ENCODE measurements at places on chromosomes 2 and 18. TPM values are rescaled to one million over a fixed set of nuclear protein-coding genes. Genes with fewer than 3 reads are reported as not detected.

DNA sequence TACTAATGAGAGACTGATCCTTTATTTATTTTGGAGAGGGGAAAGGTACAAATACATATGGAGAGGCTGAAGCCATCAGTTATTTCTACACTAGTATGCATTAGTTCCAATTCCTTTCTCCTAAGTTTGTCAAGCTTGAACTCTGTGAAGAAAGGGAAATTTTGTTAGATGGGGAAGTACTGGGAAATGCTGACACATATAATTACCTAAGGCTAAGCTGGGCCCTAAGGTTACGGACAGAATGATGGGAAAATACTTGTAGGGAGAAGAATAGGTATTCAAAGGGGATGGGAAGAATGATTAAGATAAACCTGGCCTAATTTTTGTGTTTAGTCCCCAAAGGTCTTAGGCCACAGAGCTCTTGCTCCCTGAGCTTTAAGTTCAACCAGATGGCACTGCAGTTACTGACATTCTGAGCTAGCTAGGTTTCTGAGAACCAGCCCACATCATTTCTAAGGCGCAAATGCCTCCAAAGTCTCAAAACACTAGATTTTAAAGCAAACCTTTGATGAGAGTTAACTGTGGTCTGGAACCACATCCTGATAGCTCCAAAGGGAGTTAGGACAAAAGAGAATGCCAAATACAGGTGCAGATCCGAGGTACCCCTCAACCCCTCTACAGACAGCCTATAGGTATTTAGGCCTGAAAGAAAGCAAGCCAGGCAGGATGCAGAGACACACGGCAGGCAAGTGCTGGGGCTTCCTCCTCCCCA lies 2.7 kb downstream of the TMEM163 start:
- H3K27me3 ChIP-seq, result peaks cover 95% of the 10 kb centered on the region
- peaks cover 18% of the 10 kb centered on the region for H3K4me1 ChIP-seq
- DNase-seq, result no peak
- H3K36me3 ChIP-seq, result no peaks in the 10 kb centered on the region
- no peak overlapping the region for H3K27ac ChIP-seq

DNA sequence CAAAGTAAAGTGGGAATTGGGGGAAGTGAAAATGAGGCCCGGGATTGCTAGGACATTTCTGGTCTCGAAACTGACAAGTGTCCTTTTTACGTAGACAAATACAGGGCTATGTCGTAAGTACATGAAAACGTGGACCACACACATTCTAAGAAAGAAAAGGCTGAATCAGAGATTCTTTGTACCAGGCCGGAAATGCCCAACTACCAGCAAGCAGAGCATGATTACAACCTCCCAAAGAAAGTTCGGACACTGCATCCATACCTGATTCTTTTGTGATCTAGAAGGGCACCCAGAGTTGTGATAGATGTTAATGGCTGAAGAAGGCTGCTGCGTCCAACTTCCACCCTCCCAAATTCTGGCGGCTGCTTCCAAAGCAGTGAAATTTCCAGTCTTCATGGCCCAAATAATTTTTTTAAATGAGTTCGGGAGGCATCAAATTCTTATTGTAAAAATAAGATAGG lies 1.7 kb downstream of the RBMS1 start:
- peak overlapping the region; percentile 98 for H3K27ac ChIP-seq

GRCh38 chr2:212384027-212384426 lies 154.6 kb downstream of the ERBB4 start:
- H3K27me3 ChIP-seq, result no peaks in the 10 kb centered on the region
- no peak overlapping the region for H3K27ac ChIP-seq
- no peaks in the 10 kb centered on the region for H3K36me3 ChIP-seq
- no peak overlapping the region for H3K4me3 ChIP-seq
- no peaks in the 10 kb centered on the region for H3K4me1 ChIP-seq

DNA sequence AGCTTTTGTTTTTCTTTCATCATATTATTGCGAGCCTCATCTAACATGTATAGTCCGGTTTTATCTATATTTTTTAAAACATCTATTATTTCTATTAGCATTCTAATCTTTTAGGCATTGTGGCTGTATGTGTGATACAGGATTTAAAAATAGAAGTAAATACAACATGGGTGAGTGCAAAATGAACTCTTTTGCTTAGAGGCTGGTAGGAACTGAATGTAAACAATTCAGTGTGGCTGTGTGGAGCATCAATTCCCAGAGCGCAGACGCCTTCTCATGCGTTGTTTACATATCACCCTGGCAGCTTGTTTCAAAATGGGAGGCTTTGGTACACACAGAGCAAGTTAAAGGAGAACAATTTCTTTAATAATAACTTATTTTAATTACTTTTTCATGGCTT lies 836 bp downstream of the DTNA start:
- peaks cover 58% of the 10 kb centered on the region for H3K4me1 ChIP-seq
- H3K27me3 ChIP-seq, result no peaks in the 10 kb centered on the region
- H3K36me3 ChIP-seq, result no peaks in the 10 kb centered on the region
- no peak for DNase-seq
- peak overlapping the region; percentile 54 for H3K4me3 ChIP-seq
- H3K27ac ChIP-seq, result peak overlapping the region; percentile 84

- no peak overlapping the region for H3K4me3 ChIP-seq
- no peaks in the 10 kb centered on the region for H3K36me3 ChIP-seq
- peaks cover 69% of the 10 kb centered on the region for H3K4me1 ChIP-seq
These were observed 43.4 kb downstream of the CERS6 start for GRCh38 chr2:168499500-168499899.

GRCh38 chr2:216082117-216082711 lies 495 bp downstream of the TMEM169 start:
- no peaks in the 10 kb centered on the region for H3K36me3 ChIP-seq
- no peaks in the 10 kb centered on the region for H3K27me3 ChIP-seq
- H3K27ac ChIP-seq, result peak overlapping the region; percentile 45
- peaks cover 19% of the 10 kb centered on the region for H3K4me1 ChIP-seq
- DNase-seq, result no peak
- H3K4me3 ChIP-seq, result peak overlapping the region; percentile 75

- H3K4me3 ChIP-seq, result no peak overlapping the region
- H3K27me3 ChIP-seq, result no peaks in the 10 kb centered on the region
- H3K27ac ChIP-seq, result no peak overlapping the region
These were observed 25.0 kb upstream of the MSGN1 start for GRCh38 chr2:17791121-17791816.

- H3K4me1 ChIP-seq, result no peaks in the 10 kb centered on the region
- H3K4me3 ChIP-seq, result no peak overlapping the region
- H3K27ac ChIP-seq, result no peak overlapping the region
- no peaks in the 10 kb centered on the region for H3K36me3 ChIP-seq
These were observed 590.3 kb upstream of the CHAC2 start for GRCh38 chr2:53177327-53177726.

DNA sequence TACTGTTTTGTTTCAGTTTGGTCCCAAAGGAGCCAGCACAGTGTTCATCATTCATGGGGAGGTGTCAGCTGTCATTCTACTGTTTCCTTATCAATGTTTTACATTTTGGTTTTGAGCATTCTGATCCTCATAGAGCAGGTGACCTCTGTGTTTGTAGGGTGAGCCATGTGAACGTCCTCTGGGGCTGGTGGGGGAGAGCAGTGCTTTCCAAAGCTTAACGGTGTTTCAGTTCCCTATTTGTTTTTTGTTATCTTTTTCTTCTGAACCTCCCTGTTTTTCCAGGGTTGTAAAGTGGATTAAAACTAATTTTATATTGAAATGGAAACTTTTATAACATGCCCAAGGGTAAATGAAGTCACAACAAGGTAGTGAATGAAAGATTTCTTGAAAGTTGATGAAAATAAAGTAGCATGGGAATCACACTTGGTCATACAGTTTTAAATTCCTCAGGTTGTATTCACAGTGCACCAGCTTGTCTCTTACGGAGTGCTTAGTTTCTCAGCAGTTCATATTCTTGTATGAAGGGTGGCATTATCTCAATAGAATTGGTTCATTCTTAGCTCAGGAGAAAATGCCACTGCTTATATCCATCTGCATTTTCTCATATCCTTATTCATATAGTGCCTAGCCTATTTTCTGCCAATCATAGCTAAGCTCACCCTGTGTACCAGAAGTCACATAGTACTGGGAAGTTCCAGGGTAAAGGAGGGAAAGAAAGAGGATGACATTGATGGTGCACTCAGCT lies 54.5 kb downstream of the MAP4K4 start:
- H3K27me3 ChIP-seq, result no peaks in the 10 kb centered on the region
- H3K4me1 ChIP-seq, result peaks cover 80% of the 10 kb centered on the region
- DNase-seq, result no peak
- peak overlapping the region; percentile 49 for H3K27ac ChIP-seq
- no peak overlapping the region for H3K4me3 ChIP-seq
- H3K36me3 ChIP-seq, result no peaks in the 10 kb centered on the region

DNA sequence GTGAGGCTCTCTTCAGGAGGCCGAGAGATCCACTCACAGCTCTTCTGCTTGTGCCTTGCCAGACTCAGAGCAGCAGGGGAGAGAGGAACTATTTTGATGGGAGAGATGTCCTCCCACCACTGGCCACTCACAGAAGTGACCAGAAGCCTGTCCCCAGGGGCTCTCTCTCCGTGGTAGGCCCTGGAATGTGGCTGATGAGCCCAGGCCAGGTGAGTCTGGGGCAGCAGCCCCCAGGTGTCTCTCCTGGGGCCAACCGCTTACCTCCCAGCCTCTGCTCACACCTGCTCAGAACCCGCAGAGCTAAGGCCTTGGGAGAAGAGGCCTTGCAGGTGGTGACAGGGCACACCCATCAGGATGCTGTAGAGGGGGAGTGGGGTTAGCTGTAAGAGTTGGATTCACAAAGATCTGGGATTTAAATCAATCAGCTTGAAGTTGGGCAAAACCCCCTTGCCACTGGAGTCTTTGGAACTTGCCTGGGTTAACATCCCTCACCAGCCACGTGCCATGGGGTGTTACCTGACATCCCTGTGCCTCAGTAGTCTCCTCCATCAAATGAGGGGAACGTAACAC lies 29.1 kb upstream of the ASB18 start:
- no peak overlapping the region for H3K4me3 ChIP-seq
- H3K27ac ChIP-seq, result no peak overlapping the region
- H3K27me3 ChIP-seq, result peaks cover 19% of the 10 kb centered on the region
- H3K36me3 ChIP-seq, result no peaks in the 10 kb centered on the region
- DNase-seq, result no peak
- no peaks in the 10 kb centered on the region for H3K4me1 ChIP-seq

DNA sequence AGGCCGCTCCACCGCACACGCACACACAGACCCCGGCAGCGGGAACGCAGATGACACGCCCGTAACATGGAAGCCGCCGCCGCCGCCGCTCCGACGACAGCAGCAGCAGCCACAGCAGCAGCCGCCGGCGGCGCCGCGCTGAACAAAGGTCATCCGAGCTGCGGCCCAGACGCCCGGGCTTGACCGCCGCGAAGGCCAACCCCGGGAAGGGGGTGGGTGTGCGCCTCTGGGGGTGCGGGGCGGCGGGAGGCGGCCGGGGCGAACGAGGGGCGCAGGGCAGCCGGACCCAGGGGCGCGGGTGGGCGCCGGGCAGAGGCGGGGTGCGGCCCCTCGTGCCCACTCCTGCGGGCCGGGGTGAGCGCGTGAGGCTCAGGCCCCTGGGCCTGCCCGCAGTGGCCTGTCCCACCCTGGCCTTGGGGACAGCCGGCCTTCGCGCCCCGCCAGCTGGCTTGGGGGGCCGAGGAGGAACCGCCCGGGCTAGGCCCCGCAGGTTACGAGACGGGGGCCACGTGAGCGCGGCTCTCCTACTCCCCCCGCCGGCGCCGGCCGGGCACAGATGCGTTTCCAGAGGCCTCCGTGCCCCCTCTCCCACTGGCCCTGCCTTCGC lies 1.0 kb upstream of the ZNF532 start:
- peaks cover 10% of the 10 kb centered on the region for H3K36me3 ChIP-seq
- H3K27ac ChIP-seq, result peak overlapping the region; percentile 99
- H3K4me3 ChIP-seq, result peak overlapping the region; percentile 73
- H3K27me3 ChIP-seq, result no peaks in the 10 kb centered on the region
- H3K4me1 ChIP-seq, result peaks cover 88% of the 10 kb centered on the region

DNA sequence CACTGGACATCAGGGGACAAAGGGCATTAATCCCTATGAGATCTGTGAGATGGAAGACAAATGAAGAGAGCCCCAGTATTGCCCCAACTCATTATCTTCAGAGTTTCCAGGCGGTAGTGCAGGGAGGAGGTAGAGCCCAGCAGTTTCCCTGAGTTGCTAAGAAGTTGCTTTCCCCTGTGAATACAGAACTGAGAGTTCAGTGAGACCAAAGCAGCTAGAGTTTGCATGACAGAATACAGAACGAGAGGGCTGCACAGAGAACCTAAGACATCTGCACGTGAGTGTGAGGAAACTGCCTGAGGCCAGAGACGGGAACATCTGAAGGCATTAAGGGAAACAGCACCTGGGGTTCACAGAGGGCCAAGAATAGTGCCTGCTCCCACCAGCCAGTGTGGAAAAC lies 18.1 kb upstream of the PGAP1 start:
- H3K4me3 ChIP-seq, result no peak overlapping the region
- H3K27ac ChIP-seq, result no peak overlapping the region
- H3K27me3 ChIP-seq, result no peaks in the 10 kb centered on the region
- H3K36me3 ChIP-seq, result no peaks in the 10 kb centered on the region

DNA sequence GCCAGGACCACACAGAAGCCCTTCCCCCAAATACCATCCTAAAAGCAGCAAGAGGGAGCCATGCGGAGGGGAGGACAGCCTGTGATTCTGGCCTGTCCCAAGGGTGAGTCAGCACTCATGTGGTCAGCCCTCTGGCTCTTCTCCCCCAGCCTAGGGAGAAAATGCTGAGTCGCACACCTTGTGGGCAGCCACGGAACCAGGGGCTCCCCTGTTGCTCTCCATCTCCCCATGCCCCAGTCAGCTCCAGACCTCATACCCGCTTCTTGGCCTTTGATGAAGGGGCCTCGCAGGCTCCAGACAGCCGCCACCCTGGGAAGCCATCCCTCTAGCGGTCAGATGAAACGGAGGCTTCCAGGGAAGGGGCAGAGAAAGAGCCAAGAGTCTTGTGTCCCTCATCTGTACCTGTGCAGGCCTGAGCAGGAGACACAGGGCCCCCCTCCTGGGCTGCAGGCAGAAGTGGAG lies 181.3 kb upstream of the SIX2 start:
- peaks cover 68% of the 10 kb centered on the region for H3K27me3 ChIP-seq
- no peak for DNase-seq
- H3K27ac ChIP-seq, result no peak overlapping the region
- no peak overlapping the region for H3K4me3 ChIP-seq
- no peaks in the 10 kb centered on the region for H3K36me3 ChIP-seq
- H3K4me1 ChIP-seq, result no peaks in the 10 kb centered on the region

DNA sequence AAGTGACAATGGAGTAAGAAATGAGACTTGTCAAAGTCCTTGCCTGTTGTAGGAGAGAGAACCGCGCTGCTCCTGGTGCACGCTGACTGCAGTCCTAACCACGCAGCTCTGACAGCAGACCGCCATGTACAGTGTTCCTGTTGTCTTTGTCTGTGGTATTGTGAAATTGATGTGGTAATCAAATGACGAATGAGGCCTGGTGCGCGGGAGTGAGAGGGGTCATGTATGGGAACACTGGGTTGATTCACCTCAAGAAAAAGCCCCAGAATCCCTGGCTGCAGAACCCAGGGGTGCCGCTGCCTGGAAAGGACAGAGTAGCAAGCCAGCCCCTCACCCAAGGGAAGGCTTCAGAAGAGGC lies 64.0 kb downstream of the INPP4A start:
- peak overlapping the region; percentile 65 for H3K27ac ChIP-seq
- peak; percentile 56 for DNase-seq
- H3K36me3 ChIP-seq, result peaks cover 3% of the 10 kb centered on the region
- peaks cover 52% of the 10 kb centered on the region for H3K4me1 ChIP-seq
- no peak overlapping the region for H3K4me3 ChIP-seq

- H3K4me3 ChIP-seq, result peak overlapping the region; percentile 33
- DNase-seq, result no peak
- no peaks in the 10 kb centered on the region for H3K36me3 ChIP-seq
These were observed 6.4 kb upstream of the SP9 start for GRCh38 chr2:174328114-174328960.

Gene SPHKAP
- total RNA-seq, result 100 TPM

Gene GREB1L
- total RNA-seq, result 12.3 TPM

Gene SLC14A1
- total RNA-seq, result 22.1 TPM

Gene ZBTB14
- total RNA-seq, result 9.0 TPM

Gene ABCB11
- 0.05 TPM for total RNA-seq

Gene B3GNT7
- 2.4 TPM for total RNA-seq
